ENCODE measurements at places on chromosomes 3 and 15. TPM values are rescaled to one million over a fixed set of nuclear protein-coding genes. Genes with fewer than 3 reads are reported as not detected.

GRCh38 chr15:80099241-80099640, 39.8 kb downstream of the ZFAND6 start:
- no peak for DNase-seq

- peak; percentile 7 for DNase-seq
These were observed 297 bp downstream of the PRC1 start for GRCh38 chr15:90994059-90994416.

DNA sequence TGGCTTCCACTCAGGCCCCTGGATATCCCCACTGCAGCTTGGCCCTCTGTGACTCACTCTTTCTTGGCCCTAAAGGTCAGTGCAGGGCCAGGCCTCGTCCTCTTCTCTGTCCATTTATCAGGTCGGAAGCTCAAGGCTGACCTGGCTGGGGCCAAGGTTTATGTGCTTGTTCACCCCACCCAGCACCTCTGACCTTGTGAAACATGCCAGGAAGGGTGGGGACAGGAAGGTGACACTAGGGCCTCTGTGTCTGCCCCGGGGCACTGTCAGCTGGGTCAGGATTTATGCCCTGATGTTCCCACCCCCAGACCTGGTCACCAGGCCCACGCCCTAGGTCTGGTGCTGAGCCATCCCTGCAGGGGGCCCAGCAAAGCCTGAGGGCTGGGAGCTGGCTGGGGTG, 103.8 kb downstream of the FBLN2 start:
- DNase-seq: no peak

DNA sequence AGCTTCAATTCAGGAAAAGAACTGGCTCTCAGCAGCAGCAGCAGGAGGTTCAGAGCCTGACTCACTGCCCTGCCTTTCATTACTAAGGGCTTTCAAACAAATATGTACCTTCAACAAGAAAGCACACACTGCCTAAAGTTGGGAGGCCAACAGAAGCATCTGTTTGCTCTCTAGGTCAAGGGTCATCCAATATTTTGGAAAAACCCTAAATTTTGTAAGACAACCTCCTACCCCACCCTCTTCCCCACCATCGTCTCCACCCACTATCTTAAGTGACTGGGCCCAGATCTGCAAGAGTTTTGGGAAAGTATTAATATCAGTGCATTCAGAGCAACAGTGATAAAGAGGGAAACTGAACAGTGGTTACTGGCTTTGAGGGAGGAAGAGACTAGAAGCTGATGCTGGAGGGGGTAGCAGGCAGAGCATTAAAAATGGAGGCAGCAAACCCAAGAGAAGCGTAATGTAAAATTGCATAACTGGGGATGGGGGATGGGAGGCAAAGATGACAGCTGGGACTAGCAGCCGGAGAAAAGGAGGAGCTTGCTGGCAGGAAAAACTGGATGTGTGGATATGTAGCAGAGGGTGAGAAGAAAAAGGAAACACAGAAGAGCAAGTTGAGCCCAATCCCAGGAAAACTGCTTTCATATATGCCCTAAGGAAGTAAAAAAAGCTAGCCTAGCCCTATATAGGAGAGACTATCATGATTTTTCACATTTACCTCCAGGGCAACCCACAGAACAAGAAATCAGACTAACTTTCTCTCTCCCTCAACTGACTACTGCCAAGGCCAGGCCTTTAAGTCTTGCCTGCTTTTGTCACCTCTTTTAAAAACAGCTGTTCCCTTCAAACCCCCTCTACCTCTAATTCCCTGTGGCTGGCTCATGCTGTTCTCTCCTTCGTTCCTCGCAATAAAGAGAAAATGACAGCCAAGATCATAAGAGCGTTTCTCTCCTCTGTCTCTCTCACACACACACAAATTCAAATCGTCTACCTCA, 31.4 kb downstream of the NPTN start:
- DNase-seq: no peak

DNA sequence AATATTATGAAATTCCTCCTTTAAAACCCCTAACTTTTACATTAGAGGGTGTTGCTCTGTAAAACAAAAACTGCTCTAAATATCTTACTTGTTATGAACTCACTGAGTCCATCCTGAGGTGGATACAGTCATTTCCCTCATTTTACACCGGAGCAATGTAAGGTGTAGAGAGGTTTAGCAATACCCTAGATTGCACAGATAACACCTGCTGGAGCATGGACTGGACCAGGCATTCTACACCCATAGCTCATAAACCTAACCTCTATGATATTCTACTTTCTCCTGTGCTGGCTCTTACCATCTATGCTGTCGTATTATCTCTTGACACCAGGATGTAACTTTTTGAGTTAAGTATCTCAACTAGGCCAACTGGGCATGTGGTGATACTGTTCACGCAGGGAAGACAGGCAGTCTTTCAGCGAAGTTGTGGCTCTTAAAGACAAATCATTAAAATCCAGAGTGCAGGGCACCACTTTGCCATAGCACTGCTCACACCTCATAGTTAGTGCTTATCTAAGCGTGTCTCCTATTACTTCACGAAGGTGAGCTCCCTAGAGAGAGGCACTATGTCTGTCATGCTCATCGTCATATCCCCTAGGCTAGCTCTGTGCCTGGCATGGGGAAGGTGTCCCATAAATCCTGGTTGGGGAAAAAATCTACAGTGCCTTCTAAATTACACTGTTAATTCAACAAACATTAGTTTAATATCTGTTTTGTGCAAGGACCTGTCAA, 100.1 kb upstream of the SLC2A2 start:
- DNase-seq: no peak

DNA sequence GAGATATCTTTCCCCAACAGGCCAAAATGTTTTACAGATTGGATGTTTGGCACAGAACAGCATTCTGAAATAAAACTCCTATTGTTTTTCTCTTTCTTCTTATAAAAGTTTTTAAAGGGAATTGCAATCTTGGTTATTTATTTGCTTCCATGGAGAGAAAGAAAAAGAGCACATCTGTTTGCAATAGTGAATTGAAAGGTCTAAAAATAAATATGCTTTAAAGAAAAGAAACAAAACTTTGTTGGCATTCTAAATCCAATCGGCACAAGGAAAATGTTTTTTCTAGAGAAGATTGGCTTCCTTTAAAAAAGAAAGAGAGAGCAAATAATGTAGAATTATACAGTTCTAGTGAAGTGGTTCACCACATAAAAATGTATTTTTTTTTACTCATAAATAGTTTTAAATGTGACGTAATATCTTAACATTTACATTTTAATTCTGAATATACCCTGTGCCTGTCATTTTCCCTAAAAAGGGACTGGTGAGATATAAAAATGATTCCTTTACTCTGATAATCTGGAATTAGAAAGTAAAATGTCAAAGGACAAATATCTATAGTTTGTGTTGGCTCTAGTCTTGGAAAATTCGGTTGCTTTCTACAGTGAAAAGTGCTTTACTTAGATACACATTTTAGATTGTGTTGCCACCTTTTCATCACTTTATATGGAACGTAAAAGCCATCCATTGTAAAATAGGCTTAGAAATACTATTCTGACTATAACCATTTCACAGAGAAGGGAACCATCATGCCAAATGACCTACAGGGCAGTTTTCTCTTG, 257.4 kb upstream of the CBLB start:
- no peak for DNase-seq

DNA sequence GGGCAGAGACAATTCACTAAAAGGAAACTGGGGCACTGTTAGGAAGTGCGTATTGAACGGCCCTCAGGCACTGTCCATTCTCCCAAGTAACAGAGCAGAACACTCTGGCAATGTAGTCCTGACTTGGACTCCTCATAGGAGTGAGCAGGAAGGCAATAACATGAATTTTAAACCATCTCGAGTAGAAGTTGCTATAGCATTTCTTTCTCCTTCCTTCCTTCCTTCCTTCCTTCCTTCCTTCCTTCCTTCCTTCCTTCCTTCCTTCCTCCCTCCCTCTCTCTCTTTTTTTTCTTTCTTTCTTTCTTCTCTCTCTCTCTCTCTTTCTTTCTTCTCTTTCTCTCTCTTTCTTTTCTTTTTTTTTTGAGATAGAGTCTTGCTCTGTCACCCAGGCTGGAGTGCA, 46.4 kb upstream of the TRA2B start:
- no peak for DNase-seq

DNA sequence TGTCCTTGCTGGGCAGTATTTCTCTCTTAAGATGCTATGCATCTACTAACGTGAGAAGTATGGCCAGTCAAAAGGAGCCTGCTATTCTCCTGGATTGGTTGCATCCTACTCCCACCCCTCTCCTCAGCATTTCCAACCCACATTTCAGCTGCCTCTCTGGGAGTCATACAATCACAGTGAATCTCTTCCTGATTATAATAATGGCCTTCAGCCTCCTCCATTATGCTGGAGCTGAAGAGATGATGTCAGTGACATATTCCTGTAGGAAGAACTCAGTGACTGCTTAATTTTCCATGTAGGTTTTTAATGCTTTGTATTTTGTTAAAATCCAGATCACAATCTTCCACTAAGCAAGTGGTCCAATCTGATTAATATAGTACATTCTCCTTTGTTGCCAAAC, 82.7 kb upstream of the SUCLG2 start:
- no peak for DNase-seq

- no peak for DNase-seq
These were observed 35.6 kb upstream of the LIPC start for GRCh38 chr15:58396181-58396580.

DNA sequence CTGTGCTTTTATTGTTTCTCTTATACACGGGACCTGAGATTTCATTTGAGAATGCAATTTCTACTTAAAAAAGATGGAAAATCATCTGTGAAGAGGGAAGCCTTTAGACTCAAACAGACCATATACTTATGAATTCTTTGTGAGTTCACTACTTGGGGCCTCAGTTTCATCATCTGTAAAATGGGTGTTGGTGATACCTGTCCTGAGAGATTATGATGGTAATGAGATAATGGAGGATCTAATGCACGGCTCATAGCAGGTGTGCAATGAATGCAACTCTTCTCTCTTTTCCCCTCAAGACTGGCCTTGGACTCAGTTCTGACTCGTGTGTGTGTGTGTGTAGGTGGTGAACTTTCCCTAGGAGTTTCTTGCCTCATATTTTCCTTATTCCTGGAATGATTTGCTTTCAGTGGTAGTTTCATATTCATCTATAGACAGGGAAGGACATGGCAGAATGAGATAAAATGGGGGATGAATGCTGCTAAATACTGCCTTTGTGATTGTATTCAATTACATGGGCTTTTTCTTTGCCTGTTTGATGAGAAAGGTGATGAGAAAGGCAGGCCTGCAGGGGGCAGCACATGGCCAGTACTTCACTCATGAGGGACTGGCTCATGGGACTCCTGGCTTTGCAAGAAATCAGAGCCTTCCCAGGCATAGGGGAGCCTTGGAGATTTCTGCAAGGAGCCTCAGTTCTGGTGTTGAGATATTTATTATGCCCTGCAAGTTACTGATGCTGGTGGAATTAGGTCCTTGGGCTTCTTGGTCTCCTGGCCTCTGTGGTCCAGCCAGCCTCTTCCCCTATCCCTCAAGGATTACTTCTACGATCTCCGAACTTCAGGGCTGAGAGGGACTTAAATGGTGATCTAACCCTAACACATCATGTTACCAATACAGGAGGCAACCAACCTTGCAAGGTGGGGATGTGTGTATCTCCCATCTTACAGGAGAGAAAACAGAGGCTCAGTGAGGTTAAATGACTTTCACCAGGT, 70.7 kb downstream of the RPLP1 start:
- DNase-seq: peak; percentile 61

- no peak for DNase-seq
These were observed 1009.9 kb downstream of the AGBL1 start for GRCh38 chr15:87089551-87089950.

DNA sequence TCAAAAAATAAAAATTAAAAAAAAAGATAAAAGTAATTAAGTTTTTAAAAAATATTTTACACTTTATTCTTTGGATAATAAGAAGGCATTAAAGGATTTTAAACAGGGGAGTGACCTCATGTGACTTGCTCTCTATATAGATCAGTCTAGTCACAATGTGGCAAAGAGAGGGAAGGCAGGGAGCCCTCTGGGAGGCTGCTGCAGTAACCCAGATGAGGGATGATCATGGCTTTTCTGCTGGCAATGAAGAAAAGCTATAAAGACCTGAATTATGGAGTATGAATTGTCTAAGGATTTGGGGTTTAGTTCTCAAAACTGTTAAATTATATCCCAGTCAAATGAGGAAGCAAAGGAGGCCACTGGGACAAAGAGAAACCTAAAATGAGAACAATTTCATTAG, 58.1 kb downstream of the SUMF1 start:
- DNase-seq: no peak

DNA sequence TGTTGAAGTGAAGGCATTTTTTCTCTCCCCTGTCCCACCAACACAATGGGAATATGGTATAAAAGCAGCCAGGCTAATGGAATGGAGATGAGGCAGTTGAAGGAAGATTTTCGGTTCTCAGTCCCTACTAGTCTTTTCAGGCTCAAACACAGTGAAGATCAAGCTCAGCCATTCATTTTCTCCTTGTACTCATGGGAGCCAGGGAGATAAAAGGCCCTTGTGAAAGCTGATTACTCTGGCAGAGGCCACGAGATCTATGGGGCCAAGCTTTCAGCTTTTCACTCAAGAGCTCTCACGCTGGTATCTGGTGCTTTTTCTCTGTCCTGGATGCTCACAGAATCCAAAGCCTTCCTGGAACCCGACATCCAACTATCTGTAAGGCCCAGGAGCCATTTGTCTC, 14.5 kb upstream of the FAN1 start:
- DNase-seq: no peak

DNA sequence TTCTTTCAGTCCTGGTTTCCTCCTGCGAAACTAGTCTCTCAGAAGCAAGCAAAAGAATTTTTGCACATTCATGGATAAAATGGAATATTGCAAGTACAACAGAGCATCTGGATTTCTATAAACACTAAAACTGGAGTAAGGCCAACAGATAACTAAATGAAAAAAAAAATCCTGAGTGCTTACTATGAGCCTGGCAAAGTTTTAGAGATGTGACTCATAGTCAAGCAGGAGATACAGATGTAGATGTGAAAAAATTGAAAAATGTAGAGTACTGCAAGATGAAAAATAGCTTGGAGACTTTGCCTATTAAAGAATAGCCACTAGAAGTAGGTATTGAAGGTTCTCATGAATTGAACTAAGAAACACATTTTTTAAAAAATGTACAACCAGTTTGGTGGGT, 397.4 kb downstream of the OTOL1 start:
- no peak for DNase-seq

GRCh38 chr3:181622365-181622764, 89.4 kb upstream of the SOX2 start:
- DNase-seq: no peak

- DNase-seq: no peak
These were observed 13.4 kb upstream of the TBC1D5 start for GRCh38 chr3:17755836-17756235.

GRCh38 chr3:47010111-47010712, 30.7 kb downstream of the NBEAL2 start:
- no peak for DNase-seq

GRCh38 chr3:196712514-196713413, 587 bp downstream of the PIGX start:
- DNase-seq: peak; percentile 55

GOLGA6C gene
- not detected for total RNA-seq

C3orf22 gene
- not detected for total RNA-seq

WDR49 gene
- total RNA-seq: not detected

CFAP100 gene
- total RNA-seq: not detected

ITIH4 gene
- total RNA-seq: not detected

CCDC13 gene
- not detected for total RNA-seq

CTXN2 gene
- not detected for total RNA-seq

CNTN4 gene
- 1.8 TPM for total RNA-seq

CYP1A1 gene
- total RNA-seq: not detected

STRIT1 gene
- total RNA-seq: not detected

Data from Caki2 (cell line).